Mesothelial cell of epicardium (in vitro differentiated cells): ENCODE measurements at places on chromosomes 5 and 9. TPM values are rescaled to one million over a fixed set of nuclear protein-coding genes. Genes with fewer than 3 reads are reported as not detected.

GRCh38 chr5:42520957-42521356, 97.7 kb downstream of the GHR start:
- H3K36me3 ChIP-seq = no peaks in the 10 kb centered on the region
- no peak for DNase-seq
- no peaks in the 10 kb centered on the region for H3K4me1 ChIP-seq
- no peak overlapping the region for H3K4me3 ChIP-seq

- peak overlapping the region; percentile 88 for H3K27ac ChIP-seq
- H3K4me1 ChIP-seq = peaks cover 15% of the 10 kb centered on the region
- no peaks in the 10 kb centered on the region for H3K27me3 ChIP-seq
- no peak for DNase-seq
Observed at GRCh38 chr9:107363516-107364152, 80.6 kb downstream of the RAD23B start.

PIP5K1B gene
- total RNA-seq = 0.87 to 1.4 TPM (median 1.3 TPM) in 3 replicates

- H3K36me3 ChIP-seq = no peaks in the 10 kb centered on the region
- H3K27ac ChIP-seq = no peak overlapping the region
- H3K4me3 ChIP-seq = no peak overlapping the region
- H3K27me3 ChIP-seq = peaks cover 99% of the 10 kb centered on the region
Observed at GRCh38 chr9:126621919-126622735, 8.4 kb downstream of the LMX1B start.
